Stimulated activated CD8-positive, alpha-beta memory T cell treated with anti-CD3 and anti-CD28 coated beads, Interleukin-15, amount 100 ng/mL, for 48 hours (primary cell): ENCODE measurements at places on chromosomes 1 and 21.

DNA sequence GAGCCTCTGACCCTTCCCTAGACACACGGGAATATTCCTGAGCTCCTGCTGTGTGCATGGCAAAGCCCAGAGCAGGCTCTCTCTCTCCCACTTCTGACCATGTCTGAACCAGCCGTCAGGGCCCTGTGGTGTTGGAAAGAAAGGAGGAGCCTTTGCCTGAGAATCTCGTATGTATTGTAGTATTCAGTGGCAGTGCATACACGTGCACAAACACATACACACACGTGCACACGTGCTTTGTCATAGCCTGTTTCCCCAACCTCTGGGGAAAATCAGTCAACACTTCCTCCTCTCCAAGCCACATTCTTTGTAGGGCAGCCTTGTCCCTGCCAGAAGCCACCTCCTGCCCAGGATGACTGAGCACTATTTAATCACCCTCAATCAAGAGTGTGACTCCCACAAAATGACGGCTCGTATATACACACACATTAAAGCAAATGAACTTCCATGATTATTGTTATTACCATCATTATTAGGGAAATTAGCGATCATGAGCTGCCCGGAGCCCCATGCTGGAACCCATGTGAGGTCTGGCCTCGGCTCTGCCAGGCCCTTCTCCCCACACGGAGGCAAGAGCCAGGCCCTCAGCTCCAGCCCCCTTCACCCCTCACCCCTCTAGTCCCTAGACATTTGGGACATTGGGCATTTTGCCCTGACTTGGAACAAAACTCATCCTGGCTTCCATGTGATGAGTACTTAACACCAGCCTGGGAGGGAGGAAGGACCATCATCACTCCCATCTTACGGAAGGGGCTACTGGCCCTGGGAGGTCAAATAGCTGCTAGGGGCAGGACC, 331.9 kb downstream of the NPHP4 start:
- DNase-seq = no peak

- DNase-seq = no peak
Observed at GRCh38 chr1:183783767-183784637, 20.9 kb upstream of the RGL1 start.

- DNase-seq = no peak
Observed at GRCh38 chr1:203093754-203094410, 8.1 kb upstream of the MYOG start.

- no peak for DNase-seq
Observed at GRCh38 chr1:209405183-209405814, 178.2 kb upstream of the CAMK1G start.

DNA sequence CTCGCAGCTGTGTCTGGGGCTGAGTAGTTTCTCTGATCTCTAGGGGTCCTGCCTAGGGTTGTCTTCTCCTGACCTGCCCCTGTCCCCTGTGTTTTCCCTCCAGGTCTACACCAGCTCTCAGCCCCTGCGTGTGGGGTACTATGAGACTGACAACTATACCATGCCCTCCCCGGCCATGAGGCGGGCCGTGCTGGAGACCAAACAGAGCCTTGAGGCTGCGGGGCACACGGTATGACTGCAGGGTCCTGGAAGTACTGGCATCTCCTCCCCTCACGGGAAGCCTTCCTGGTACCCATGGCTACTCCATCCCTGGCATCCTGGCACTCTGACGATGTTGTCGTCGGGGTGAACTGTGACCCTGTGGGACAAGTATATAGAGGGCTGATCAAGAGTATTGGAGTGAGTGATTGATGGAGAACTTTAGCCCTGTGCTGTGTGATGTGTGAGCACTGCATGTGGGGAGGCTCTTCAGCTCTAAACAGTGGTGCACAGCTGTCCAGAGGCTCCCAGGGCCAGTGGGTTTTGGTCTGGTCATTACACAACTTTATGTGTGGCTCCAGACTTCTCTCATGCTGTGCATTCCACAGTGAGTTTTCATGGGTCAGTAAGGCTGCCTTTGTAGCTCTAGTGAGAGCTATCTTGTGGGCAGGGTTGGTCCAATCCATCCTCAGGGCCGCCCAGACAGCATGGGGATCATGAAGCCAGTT, 14.4 kb downstream of the FAAH start:
- DNase-seq = no peak

DNA sequence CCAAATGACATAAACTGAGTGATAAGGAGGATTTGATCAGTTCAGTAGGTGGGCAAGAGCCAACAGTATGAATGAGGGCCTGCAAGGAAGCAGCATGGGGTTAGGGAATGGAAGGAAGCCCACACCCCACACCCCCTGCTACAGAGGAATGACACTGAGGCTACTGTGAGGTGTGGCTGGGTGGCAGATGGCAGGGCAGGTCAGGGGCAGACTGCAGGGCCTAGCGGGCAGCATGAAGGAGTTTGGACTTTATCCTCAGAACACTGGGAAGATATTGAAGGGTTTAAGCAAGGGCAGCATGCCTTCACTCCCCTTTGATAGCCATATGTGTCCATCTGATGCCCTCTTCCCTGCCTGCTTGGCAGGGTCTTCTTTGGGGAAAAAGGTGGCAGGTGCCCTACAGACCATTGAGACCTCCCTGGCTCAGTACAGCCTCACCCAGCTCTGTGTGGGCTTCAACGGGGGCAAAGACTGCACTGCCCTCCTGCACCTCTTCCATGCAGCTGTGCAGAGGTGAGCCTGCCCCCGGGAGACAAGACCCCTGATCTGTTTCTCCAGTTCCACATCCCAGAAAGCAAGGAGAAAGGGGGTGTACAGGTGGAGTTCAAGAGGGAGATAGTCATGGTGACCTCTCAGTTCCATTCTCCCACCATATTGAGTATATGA, 4.1 kb upstream of the LENEP start:
- no peak for DNase-seq

- no peak for DNase-seq
Observed at GRCh38 chr1:67051196-67051595, 2.8 kb downstream of the SLC35D1 start.
